Kidney glomerular epithelial cell (primary cell): ENCODE measurements at places on chromosomes 1 and 21.

- no peak for DNase-seq
Observed at GRCh38 chr1:176754676-176755075, 291.7 kb downstream of the PAPPA2 start.

DNA sequence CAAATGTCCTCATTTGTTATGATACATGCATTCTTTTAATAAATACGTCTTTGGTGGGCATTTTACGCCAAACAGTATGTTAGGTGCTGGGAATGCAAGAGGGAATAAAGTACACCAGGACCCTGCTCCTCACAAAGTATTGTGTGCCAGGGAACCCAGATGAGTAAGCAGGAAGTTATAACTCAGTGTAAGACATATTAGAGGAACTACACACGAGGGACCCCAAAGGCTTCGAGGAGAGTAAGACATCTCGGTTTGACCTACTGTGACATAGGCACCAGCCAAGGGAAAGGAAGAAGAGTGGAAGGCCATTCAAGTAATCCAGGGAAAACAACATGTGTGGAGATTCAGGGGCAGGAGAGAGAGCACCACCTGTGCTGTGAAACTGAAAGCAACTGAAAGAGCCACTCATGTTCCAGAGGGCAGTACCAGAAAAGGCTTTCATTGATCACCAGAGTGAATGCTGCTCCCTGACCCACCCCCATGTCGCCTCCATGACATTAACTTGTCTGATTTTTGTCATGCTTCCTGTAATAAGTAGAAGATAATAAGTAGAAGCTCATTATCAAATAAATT lies 542.5 kb upstream of the PKN2 start:
- no peak for DNase-seq

GRCh38 chr1:20343149-20343937 lies 52.7 kb downstream of the VWA5B1 start:
- no peak for DNase-seq

DNA sequence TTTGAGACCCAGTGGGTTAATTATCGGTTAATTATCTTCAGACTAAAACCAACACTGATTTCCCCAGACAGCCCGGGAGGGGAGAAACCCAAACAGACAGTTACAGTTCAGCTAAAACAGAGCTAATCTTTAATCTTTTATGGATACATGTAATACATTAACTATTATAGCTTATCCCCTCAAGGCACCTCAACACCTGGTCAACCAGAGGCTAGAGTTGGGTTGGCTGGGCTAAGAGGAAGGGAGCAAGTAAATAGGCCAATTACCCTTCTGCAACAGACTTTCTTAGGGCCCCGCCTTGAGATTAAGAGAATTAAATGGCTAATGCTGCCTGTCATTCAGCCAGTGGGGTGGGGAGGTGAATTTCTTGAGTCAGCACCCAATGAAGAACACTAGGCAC lies 6.6 kb upstream of the MED18 start:
- peak; percentile 97 for DNase-seq

DNA sequence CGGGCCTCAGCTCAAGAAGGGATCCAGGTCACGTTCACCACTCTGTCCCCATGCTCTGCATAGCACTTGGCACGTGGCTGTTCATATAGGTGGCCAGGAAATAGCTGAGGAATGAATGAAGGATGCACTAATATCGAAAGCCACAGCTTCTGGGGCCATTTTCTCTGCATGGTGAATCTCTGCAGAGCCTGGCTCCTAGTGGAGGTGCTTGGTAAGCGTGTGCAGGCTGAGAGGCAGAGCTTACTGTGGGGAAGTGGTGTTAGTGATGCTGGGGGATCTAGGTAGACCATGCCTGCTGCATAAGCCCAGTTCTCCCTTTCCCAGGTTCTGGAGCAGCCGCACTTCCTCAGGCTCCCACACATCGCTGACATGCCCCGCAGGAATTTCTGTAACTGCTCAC lies 8.3 kb downstream of the CSRP1 start:
- DNase-seq: no peak

DNA sequence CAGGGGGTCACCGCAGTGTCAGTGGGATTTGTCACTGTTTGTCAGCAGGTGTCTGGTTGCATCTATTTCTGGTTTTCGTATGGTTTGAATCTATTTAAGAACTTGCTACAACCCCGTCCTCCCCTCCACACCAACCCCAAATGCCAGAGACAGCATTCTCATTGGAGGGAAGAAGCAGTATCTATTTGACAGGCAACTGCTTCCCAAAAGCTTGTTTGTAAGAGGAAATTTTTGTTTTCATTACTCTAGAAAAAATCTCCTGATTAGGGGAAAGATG lies 54.4 kb downstream of the NR5A2 start:
- DNase-seq: no peak

GRCh38 chr1:8004803-8005573 lies 21.1 kb downstream of the ERRFI1 start:
- peak; percentile 68 for DNase-seq

DNA sequence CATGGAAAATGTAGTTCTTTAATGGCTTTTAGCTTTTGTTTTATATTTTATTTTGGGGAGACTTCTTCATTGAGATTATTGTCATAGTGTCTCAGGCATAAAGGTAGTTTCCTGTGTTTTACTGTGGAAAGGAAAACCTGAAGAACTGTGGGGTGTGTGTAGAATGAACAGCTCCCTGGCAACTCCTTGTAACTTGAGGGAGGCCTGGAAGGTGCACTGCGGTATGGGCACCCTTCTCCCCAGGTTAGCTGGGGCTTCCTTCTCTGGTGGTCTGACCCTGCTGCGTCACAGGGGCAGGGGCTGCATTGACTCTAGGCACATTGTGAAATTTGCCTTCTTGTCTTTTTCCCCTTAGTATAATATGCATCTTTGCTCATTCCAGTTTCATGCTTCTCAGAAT lies 1.7 kb downstream of the ATP1B1 start:
- DNase-seq: no peak

- DNase-seq: peak; percentile 46
Observed at GRCh38 chr1:235074523-235075047, 54.1 kb downstream of the TOMM20 start.

DNA sequence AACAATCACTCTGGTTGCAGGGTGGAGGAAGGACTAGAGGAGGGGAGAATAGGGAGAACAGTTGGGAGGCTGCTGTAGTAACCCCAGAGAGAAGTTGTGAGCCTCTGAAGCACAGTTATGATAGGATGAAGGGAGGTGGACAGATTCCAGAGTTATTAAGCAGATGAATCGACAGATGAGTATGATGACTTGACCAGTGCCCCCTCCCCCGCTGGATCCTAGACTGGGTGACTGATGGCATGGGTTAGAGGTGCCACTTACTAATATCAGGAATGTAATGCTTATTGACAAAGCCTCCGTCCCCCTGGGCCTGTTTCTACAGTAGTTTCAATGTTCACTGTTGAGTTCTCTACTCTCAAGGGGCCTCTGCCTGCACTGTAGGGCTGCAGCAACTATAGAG lies 14.0 kb upstream of the TIPRL start:
- peak; percentile 6 for DNase-seq

DNA sequence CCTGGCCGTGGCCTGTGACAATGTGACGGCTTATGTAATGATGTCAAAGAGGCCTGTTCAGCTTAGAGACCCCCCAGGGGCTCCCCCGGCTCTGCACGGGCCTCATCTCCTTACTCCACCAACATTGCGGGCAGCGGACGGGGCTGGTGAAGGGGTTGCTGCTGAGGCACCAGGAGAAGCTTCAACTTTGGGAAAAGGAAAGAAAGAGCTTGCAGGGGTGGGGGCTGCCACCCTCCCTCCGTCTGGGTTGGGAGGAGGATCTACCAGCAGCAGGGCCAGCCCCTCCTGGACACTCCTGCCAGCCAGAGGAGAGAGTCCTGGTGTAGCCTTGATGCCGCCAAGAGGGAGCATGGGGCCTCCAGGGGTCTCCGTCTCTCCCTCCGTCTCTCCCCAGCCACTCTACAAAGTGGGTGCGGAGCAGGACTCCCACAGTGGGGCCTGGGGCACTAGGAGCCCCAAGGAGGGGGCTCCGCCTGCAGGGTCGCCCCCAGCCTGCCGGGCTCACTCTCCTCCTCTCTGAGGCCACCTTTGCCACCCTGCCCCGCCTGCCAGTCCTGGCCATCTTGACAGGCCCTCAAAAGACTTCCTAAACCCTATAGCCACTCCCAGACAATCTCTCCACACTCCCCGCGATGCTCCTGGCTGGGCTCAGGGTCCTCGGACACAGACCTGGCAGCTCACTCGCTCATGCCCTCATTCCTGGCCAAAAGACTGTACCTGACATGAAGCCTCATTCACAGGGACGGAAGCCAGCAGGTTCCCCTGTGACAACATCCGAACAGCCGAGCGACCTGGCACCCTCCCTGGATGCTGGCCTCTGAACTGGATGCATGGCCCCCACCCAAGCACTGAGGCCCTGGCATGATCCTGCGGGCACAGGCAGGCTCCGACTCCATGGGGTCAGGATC lies 130.4 kb upstream of the ARHGEF16 start:
- DNase-seq: no peak

DNA sequence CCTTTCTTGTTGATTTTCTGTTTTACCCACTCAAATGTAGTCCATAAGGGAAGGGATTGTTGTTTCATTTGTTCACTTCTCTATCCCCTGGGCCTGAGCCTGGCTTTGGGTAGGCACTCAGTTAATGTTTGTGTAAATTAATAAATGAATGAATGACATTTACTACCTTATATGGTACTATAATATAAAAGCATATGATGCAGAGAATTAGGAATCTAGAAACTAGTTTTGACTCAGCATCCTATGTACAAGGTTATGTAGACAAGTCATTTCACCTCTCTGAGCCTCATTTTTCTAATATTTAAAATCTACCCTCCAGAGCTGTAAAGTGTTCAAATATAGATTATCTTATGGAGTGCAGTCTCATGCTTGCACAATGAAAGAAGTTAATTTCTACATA lies 68.9 kb upstream of the S1PR1 start:
- DNase-seq: no peak

GRCh38 chr1:67166196-67166595 lies at the start of gene IL23R:
Gene IL23R, plus strand, starts transcription at chr1:67166454. Its CDS starts 1,667 bp downstream, at chr1:67168121.
- DNase-seq: no peak

- DNase-seq: no peak
Observed at GRCh38 chr1:16354619-16355018, 2.3 kb upstream of the FBXO42 start.

GRCh38 chr1:61844006-61844405 lies 101.7 kb downstream of the PATJ start:
- DNase-seq: no peak

DNA sequence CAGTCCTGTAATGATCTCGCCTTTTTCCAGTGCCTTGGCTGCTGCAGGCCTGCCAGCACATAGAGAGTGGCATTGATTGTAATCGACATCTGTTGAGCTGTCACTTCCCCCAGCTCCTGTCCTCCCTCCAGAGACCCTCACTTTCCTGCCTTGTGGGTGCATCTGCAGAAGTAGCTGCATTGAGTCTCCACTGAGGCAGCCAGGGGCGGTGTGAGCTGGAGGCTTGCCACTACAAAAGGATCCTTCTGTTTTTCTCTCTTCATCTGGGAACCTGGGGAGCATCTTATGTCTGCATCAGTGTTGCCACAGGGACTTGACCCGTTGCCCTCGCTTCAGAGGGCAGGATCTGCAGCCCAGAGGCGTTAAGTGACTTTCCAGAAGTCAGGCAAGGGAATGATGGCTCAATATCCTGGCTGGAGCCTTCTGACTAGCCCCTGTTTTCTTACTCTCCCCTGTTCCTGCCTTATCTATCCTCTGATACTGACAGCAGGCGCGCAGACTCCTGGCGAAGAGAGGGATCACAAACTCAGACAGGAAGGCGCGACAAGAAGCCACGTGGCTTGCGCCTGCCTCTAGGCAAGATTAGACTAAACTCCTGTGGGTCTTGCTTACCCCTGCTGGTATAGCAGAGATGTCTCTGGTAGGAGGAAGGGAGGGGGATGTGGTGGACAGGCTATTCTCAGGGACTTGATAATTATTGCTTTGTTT lies 13.3 kb upstream of the FMOD start:
- DNase-seq: no peak

DNA sequence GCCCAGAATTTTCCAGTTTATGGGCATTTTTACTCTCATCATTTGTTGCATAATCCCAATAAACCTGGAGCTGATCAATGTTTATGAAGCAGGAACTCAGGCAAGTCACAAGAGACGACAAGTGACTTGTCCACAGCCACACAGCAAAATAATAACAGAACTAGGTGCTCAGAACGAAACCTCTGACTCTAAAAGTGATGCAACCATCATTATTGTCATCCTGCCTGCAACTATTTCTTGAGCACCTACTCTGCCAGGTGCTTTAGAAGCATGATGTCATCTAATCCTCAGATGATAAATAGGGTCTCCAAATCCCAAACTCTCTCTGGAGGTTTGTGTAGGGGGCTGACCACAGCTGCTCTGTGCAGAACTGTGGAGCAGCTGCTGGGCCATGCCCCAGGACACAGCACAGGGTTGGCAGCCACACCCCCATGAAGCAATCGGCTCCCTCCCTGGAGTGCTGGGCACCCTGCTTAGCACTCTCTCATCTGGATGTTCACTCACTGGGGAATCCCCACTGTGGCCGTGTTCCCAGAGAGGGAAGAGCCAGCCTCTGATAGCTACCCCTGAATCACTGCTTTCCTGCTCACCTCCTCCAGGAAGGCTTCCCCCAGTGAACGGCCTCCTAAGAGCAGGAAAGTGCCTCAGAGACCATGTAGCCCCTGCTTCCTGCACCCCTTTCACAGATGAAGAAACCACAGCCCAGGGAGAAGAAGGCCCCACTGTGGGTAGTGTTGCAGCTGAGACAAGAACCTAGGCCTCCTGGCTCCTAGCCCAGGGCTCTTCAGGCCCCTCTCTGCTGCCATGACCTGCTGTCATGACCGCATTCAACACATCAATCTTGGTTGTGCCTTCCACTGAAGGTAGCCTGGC lies 2.1 kb downstream of the TTC22 start:
- no peak for DNase-seq

- DNase-seq: peak; percentile 97
Observed at GRCh38 chr1:15178571-15179484, 25.3 kb downstream of the TMEM51 start.

- no peak for DNase-seq
Observed at GRCh38 chr1:184576822-184577221, 177.8 kb downstream of the EDEM3 start.
